Activated T-helper 1 cell treated with Interleukin-2 at 50 U/mL for 16 hours (primary cell): ENCODE measurements at places on chromosomes 2 and 18.

GRCh38 chr2:10165861-10166675 lies 43.5 kb downstream of the RRM2 start:
- DNase-seq = no peak

DNA sequence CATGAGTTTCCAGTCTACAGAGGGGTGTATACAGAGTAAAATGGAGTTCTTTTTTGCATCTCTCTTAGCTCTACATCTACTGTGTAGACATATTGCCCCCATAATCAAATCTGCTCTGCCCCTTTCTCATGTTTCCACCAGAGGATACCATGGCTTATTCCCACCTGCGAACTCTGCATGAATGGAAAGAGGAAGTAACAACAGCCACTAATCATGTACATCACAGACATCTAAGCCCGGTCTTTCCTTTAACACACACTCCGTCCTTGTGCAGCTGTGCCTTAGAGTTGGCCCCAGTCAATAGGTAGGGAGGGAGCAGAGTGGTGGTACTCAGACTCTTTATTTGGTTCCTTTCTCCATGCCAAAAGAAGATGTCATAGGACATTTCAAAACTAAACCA lies 147.3 kb upstream of the NRP2 start:
- no peak for DNase-seq

- DNase-seq = no peak
These were observed 197.5 kb downstream of the PHLPP1 start for GRCh38 chr18:62912885-62913284.

DNA sequence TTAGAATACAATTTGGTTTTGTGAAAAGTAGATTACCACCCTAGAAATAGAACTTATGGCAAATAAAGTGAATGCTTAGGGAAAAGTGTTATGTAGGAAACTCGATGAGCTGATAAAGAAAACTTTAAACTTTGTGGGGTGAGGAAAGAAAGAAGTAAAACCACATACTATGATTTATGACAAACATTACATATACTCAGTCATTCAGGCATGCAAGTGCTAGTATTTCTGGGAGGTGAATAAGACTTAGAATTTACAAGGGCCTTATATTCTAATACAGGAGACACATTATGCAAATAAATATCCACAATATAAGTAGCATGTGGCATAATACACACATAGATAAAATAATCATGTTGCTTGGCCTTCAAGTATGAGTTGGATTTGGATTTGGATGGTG lies 618.1 kb downstream of the XIRP2 start:
- DNase-seq = no peak

DNA sequence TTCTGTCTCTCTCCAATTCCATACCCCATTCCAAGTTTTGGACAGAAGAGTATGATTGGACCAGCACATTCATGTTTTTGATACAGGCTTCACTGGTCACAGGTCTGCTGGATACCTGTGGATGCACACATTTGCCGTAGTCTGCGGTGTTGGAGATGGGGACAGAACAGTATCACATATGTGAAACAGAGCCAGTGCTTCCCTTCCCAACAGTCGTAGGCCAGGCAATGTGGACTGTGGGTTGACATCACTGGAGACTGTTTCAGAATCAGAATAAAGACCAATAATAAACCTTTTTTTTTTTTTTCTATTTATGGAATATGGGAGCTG lies 18.7 kb downstream of the ACSL3 start:
- no peak for DNase-seq

DNA sequence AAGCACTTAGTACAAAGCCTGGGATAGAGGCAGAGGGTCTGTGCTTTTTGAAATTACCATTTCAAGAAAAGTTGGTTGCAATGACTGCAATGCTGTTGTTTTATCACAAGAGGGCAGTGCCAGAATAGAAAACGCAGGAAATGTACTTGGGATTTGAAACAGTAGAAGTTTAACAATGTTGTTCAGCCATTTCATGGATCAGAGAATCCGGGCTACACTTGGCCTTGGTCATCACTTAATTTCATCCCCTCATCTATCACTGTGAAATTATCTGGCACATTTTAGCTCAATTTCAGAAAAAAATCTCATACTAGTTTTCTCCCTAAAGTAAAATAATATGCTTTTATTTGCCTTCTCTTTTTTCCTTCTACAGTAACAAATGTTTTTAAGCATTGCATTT lies 70.8 kb downstream of the RAPGEF4 start:
- no peak for DNase-seq

GRCh38 chr18:44733069-44733753 lies 52.5 kb downstream of the SETBP1 start:
- DNase-seq = no peak

DNA sequence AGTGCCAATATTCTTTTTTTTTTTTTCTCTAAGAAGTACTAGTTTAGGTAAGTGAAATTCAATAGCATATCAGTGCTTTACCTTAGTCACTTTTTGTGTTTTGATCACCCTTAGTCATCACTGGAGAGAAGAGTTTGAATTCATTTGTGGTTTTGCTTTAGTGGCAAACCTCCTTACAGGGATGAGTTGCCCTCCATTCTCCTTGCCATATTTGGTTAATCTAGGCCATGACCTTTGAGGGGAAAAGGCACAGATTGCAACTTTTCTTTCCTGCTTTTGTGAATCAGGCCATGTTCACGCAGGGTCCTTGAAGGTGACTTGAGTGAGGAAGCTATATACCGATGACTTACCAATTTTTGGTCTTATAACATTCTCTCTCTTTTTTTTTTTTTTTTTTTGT lies 34.4 kb downstream of the PLEKHA3 start:
- no peak for DNase-seq

DNA sequence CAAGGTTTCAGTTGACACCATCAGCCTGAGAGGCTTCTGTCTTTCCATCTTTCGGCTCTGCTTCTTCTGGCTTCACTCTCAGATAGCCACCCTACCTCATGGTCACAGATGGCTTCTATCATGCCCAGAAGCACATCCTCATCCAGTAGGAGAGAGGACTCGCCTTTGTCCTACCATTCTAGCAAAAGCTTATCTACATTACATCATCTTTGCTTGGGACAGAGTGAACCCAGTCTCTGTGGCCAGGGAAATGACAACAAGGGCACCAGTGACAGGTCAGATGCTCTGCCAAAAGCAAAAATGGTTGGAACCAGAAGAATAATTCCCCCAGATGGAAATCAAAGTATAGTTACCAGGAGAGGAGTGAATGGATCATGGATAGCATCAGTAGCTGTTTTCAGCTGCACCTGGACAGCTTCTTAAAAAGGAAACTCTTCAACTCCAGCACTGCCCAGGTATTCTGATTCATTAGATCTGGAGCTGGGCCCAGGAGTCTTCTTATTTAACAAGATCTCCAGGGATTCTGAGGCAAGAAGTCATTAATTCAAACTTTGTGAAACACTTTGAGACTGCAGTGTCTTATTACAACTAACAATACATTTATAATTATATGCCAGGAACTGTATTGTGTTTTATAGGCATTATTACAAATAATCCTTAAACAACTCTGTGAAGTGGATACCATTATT lies 257.7 kb upstream of the UBE2E3 start:
- no peak for DNase-seq

GRCh38 chr2:66968946-66969345 lies 428.2 kb upstream of the ETAA1 start:
- DNase-seq = no peak
